GM23338 (cell line): ENCODE measurements at places on chromosomes 4 and X. TPM values are rescaled to one million over a fixed set of nuclear protein-coding genes. Genes with fewer than 3 reads are reported as not detected.

DNA sequence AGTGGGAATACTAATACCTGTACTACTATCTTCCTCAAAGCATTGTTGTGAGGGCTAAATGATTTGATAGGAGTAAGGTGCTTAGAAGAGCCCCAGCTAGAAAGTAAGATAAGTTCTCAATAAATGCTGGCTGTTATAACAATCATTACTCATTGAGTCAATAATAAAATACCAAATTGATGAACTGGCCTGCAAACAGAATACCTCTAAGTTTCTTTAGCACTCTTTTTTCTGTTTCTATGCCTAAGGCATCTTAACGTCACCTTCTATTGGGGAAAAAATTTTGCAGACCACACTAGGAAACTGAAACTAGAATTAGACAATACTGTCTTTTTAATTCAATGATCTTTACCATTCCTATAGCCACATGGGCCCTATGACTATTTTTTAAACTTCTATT is 1.2 kb downstream of the CLTRN start:
- no peak for DNase-seq

GRCh38 chr4:105025263-105026017 is 121.2 kb upstream of the TET2 start:
- DNase-seq = peak; percentile 36

DNA sequence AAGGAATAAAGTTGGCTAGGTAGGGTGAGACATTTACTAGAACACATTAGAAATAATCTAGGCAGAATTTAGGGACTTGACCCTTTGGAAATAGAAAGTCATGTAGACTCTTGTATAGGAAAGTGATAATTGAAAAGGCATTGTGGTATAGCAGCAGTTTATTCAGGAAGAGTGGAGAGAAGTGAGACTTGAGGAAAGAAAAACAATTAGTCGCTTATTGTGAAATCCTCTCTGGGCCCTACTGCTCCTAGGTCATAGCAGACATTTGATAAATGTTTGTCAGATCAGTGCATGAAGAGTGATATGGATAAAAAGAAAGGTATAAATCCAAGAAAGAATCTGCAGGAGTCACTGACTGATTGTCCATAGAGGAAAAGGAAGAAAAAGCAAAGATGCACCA is 337.6 kb downstream of the HNRNPD start:
- DNase-seq = no peak

DNA sequence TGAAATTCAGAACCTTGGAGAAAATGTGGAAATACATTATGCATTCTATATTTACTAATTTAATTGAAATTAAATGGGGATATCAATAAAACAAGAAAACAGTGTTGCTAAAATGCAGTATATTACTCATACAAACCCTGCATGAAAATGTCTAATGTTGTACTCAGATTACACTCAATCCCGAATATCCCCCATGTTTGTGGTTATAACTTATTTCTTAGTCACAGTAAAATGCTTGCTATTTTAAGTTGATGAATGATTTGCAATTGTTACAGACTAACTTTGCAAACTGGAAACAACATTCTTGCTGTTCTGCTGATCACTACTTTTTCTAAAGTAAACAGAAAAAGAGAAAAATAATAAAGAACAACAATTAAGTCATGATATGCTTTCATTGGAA is 33.1 kb upstream of the ANXA10 start:
- DNase-seq = no peak

Gene GASK1B
- total RNA-seq = not detected in 2 replicates

Gene BST1
- 1.4 and 1.8 TPM in 2 replicates for total RNA-seq

Gene PFKFB1
- not detected in 2 replicates for total RNA-seq

Gene TMSB15B
- 6.8 and 14.3 TPM in 2 replicates for total RNA-seq

Gene GIMD1
- not detected in 2 replicates for total RNA-seq
